ENCODE measurements at places on chromosomes 1 and 21.

GRCh38 chr1:206637605-206638004, 2.3 kb downstream of the DYRK3 start:
- DNase-seq = no peak

- no peak for DNase-seq
Observed at GRCh38 chr21:46018615-46019014, 37.0 kb downstream of the COL6A1 start.

DNA sequence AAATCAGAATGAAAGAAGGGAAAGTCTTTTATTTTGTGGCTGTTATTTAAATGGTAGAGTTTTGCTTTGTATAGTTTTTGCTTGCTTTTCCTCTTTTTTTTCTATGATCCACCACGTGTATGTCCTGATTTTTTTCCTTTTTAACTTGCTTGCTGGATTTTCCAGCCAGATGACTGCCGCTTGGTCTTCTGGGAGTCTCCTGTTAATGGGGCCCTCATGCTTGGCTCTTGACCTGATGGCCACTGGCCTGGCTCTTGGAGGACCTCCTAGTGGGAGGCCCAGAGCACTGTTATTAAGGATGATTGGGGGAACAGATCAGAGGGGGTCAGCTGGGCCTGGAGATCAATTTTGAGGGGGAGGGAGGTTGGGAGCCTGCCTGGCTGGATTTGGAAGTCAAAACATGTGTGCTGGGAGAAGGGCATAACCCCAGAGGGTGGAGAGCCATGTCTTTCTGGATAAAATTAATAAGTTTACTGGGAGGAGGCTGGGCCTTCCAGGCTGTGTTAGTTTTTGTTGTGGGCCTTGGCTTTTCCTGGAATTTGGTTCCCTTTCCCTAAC, 1.2 kb downstream of the FGGY start:
- no peak for DNase-seq

- no peak for DNase-seq
Observed at GRCh38 chr1:33441088-33441745, 10.3 kb upstream of the PHC2 start.

DNA sequence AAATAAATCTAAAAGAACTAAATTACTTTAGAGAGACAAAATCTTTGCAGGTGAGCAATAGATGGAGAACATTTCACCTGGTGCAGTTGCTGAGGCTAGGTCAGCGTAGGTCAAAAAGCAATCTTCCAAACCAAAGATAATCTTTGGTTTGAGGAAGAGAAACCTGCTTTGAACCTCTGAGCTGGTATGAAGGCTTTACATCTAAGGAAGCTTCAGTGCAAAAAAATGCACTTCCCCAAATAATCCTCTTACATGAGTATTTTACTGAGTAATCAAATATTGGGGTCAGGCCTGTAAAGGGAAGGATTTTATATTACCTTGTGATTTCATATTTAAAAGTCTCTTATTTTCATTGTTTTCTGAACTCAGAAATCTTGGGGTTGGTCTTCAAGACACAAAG, 223.6 kb downstream of the SRGAP2C start:
- no peak for DNase-seq

DNA sequence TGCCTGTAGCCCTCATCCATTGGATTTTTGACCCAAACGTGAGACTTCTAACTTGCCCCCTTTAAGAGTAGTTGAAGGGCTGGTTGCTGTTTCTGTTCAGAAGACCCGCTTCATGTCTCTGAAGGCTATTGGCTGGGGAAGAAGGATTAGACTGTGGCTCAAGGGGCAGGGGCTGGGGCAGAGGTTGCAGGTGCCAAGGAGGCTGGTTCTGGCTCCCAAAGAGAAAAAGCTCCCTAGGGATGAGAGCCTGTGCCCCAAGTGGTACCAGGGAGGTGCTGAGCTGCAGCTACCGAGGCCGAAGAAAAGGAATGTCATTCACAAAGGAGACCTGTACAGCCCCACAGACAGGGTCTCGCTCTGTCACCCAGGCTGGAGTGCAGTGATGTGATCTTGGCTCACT, 5.8 kb downstream of the WNT3A start:
- DNase-seq = no peak

- DNase-seq = no peak
Observed at GRCh38 chr1:167516404-167517388, 1.6 kb downstream of the CD247 start.

DNA sequence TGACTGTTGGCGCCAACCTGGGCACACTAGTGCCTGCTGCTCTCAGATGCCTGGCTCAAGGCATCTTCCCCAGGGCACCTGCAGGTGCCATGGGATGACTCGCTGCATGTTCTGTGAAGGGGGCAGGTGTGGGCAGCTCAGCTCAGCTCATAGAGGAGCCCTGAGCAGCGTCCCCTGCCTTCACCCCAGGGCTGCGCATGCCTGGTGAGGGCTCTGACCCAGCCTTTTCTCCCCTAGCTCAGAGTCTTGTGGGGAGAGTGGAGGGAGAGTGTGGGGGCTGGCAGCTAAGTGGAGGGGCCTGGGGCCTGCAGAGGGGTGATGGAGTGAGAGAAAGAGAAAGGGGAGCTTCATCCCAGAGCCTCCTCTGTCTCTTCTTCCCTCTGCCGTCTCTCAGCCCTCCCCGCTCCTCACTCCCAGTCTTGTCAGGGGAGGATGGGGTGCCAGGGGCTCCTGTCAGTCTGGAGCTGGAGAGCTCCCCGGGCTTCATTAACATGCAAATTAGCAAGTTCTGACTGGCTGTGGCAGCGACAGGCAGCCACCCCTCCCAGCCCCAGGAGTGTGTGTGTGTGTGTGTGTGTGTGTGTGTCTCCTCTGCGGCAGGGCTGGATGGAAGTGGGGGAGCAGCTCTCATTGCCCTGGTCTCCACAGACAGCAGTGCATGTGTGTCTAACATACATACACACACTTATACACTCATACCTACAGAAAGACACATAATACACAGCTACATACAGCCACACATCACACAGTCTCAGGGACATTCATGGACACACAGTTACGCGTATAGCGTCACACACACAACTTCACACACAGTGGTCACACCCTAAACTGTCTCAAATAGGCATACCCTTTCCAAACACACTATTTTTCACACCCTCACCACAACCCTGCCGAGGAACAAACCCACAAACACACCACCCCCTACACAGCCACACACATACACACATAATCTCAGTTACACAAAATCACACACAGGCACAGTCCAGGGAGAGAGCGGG, 34.0 kb downstream of the FOXO6 start:
- no peak for DNase-seq

DNA sequence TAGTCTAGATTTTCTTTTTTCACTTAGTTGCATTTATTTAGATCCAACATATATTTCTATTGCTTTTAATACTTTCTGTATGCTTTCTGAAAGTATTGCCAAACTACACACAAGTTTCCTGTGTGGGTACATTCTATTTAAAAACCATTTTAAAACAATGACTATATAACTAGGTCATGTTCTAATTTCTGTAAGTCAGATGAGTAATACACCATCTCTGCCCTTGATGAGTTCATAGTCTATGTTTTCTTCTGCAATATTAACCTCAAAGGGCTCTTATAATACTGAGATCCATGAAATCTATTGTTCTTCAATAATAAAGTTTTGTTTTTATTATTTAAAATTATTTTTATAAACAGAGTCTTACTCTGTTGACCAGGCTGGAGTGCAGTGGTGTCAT, 68.3 kb downstream of the RNASEL start:
- DNase-seq = no peak

DNA sequence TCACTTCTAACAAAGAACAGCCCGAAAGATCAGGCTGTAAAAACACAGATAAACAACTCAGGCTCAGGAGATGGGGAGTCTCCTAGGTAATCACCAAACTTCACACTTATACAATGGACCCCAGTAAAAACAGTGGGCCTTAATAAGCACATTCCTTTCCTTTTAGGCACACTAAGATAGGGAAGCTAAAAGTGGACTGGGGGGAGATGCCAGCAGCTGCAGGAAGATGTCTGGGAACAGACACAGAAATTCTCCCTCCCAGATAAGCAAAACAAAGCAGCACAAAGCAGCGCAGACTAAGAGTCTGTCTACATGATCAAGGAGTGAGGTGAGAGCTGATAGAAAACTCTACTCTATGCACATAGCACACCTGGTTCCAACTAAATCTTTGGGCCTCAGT, 29.0 kb upstream of the CTBS start:
- no peak for DNase-seq

GRCh38 chr1:168892931-168893330, 163.9 kb upstream of the DPT start:
- DNase-seq = no peak

DNA sequence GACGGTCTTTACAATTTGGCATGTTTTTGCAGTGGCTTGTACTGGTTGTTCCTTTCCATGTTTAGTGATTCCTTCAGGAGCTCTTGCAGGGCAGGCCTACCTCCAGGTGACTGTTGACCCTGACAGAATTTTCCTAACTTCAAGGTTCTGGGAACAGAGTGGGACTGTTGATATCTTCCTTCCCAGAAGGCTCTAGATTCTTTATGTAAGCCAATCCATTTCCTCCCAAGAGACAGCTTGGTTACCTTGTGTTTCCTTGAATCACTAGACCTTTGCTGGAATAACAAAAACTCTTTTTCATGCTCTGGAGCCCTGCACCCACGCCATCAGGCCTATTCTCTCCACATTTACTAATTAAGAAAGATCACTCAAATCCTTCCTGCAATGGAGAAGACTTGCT, 67.0 kb downstream of the C21orf91 start:
- no peak for DNase-seq

DNA sequence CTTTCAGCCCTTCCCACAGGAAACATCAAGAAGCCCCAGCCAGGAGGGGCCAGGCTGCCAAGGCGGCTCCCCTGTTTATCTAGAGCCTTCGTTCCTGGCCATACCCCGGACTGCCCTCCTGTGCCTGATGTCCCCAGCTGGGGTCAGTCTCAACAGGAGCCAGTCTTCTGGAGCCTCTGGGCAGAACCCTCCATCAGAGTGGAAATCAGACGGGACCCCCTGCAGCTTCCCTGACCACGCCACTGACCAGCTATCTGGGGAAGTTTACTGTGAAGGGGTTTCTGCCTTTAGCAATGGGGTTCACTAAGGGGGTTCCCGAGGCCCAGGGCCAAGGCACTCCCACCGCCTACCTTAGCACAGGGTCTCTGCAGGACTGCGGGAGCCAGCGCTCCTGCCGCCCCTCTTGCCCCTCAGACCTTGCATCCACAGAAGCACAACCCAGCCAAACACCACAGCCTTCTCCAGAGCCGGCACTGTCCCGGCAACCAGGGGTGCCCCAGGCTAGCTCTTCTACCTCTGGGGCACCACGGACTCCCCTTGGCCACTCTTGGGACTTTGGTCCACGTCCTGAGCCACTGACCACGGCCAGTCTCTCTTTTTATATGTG, 3.5 kb upstream of the MTFR1L start:
- no peak for DNase-seq

DNA sequence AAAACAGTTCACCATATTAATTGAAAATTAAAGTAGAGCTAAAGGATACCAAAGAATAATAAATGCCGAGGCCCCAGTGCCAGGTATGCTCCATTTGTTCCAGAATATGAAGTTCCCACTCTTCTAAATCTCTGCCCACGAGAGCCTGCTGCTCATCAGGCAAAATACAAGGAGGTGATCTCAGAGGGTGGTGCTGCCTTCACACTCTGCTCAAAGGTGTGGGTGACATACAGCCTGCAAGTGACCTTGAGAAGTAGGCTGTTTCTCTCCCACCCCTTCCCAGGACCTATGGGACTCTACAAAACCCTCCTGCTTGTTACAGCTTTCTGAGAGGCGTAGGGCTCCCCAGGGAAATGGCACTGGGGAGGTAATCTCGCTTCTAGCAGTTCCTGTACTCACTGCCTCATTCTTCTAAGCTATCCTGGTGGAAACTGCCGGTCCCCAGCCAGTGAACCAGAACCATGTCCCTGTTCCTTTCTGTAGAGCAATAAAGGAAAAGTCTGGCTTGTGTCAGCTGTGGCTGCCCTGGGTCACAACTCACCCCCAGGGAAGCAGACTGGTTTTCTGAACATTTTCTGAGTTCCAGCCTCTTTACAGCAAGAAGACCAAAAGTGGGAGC, 26.9 kb upstream of the DPT start:
- DNase-seq = no peak

DNA sequence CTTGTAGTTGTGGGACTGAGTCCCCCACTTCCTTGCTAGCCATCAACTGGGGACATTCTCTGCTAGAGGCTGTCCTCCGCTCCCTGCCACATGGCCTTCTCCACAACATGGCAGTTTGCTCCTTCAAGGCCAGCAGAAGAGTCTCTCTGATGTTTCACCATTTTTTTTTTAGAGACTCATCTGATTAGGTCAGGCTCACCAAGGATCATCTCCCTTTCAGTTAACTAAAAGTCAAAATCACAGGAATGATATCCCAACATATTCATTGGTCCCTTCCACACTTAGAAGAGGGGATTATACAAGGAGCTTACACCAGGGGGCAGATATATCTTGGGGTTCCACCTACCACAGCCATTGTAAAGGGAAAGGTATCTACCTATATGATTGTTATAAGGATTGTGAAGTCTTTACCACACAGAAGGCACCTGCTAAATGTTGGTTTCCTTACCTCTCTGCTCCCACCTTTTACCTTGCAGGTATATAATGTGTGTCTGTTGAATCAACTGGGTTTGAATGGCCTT, 23.3 kb downstream of the RIMKLA start:
- DNase-seq = no peak

GRCh38 chr1:178434899-178435435, 61.8 kb downstream of the CLEC20A start:
- no peak for DNase-seq

All from amniotic stem cell (primary cell).